ENCODE measurements at places on chromosomes 11 and 22. TPM values are rescaled to one million over a fixed set of nuclear protein-coding genes. Genes with fewer than 3 reads are reported as not detected.
A peak's percentile ranks its signal among the peaks of the same experiment; 100 is the strongest.

DBX1 gene
- total RNA-seq, result not detected

MOV10L1 gene
- total RNA-seq, result 0.29 TPM

SYCE3 gene
- total RNA-seq, result not detected

HEPHL1 gene
- total RNA-seq, result 0.10 TPM

ZNF214 gene
- total RNA-seq, result 3.5 TPM

TMEM132A gene
- total RNA-seq, result 44.6 TPM

SLC16A8 gene
- total RNA-seq, result not detected

NAA40 gene
- total RNA-seq, result 10.8 TPM

CSF2RB gene
- total RNA-seq, result not detected

- DNase-seq, result peak; percentile 89
These were observed 7.3 kb downstream of the HEPHL1 start for GRCh38 chr11:94028436-94028835.

DNA sequence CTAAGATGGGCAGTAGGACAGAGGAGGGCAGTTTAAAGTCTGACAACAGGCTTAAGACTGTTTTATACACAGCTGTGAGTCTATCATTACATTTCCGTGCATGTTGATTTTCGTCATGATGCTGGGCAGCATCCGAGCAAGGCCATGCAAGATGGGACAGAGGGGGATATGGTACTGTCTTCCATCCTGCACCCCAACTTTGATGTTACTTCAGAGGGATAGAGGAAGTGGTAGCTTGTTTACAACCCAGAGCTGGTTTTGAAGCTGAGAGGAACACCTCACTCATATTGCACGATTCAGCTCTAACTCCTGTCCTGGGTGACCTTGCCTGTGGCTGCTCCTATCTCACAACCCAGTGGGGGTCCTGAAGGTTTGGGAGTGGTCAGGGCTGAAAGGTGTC, 3.0 kb upstream of the SORL1 start:
- DNase-seq, result no peak

DNA sequence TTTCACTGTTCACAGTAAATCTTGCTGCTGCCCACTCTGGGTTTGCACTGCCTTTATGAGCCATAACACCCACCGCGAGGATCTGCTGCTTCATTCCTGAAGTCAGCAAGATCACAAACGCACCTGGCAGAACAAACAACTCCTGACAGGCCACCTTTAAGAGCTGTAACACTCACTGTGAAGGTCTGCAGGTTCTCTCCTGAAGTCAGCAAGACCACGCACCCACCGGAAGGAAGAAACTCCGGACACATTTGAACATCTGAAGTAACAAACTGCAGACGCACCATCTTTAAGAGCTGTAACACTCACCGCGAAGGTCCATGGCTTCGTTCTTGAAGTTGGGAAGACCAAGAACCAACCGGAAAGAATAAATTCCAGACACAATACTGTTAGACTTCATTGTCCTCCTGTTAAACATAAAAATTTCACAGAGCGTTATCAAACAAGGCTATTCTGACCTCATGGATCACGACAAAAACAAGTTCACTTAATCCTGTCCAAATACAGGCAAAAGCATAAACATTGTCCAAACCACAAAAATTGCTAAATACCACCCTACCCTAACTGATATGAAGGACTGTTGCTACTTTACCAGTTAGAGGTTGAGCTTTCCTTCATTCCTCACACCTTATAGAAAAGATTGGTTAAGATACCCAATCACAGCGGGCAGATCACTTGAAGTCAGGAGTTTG, 3.0 kb upstream of the CCDC117 start:
- no peak for DNase-seq

GRCh38 chr22:45197606-45198462, 34.1 kb downstream of the NUP50 start:
- no peak for DNase-seq

GRCh38 chr11:1511937-1512496, 25.4 kb upstream of the MOB2 start:
- DNase-seq, result no peak

GRCh38 chr22:39214006-39214382, 30.8 kb downstream of the PDGFB start:
- DNase-seq, result no peak

DNA sequence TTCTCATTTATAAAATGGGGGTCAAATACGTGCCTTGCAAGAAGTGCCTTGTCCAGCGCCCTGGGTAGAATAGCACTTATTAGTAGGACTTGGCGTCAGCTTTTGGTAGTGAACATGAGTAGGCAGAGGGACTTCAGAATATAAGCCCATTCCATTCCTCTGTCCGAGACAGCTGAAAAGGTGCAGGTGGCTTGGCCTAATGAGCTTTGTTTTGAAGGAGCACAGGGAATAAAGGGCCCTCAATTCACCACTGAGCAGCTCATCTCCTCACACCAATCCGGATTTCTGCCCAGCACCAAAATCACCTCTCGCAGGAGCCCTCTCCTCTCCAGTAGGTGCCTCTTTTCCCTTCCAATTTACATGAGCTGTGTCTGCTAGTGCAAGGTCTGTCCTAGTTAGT, 91.2 kb downstream of the DSCAML1 start:
- no peak for DNase-seq

DNA sequence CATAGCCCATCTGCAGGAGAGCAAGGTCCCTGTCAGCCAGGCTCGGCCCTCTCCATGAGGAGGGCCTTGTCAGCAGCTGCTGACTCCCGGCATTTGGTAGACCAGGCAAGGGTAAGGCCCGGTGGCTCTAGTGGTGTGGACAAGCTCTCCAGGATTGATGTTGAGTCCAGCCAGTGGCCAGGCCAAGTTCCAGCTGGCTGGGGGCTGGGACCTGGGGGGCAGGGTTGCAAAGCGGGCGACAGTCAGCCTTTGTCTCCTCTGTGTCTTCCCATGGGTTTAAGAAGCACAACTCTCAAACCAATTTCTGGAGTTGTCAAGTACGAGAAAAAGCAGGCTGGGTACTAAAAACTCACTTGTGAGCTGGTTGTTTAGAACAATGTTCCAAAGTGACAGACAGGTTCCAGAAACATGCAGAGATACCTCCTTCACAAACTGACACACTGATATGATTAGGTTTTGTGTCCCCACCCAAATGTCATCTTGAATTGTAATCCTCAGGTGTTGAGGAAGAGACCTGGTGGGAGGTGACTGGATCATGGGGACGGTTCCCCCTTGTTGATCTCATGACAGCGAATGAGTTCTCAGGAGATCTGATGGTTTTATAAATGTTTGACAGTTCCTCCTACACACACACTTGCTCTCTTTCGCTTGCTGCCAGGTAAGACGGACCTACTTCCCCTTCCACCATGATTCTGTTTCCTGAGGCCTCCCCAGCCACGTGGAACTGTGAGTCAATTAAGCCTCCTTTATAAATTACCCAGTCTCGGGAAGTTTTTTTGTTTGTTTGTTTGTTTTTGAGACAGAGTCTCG, 52.3 kb upstream of the SERPIND1 start:
- DNase-seq, result no peak

- no peak for DNase-seq
These were observed 48.9 kb downstream of the APOL1 start for GRCh38 chr22:36301851-36302250.

- no peak for DNase-seq
These were observed 262.3 kb upstream of the CADM1 start for GRCh38 chr11:115766561-115766960.

DNA sequence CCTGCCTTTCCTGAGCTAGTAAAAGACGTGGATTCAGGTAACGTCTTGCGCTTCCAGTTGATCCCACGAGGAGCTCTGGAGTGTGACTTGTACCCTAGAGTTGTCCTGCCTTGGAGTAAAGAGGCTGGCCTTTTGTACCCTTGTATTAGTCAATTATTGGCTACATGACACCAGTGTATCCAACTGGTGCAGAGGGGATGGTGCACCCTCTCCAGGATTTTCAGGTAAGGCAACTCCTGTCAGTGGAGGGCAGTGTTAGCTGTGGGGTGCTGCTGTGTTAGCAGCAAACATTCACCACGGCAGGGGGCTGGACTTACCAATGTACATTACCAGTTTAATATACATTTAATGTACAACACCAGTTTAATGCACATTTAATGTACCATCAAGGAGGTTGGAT, 233.5 kb downstream of the MIAT start:
- DNase-seq, result no peak

DNA sequence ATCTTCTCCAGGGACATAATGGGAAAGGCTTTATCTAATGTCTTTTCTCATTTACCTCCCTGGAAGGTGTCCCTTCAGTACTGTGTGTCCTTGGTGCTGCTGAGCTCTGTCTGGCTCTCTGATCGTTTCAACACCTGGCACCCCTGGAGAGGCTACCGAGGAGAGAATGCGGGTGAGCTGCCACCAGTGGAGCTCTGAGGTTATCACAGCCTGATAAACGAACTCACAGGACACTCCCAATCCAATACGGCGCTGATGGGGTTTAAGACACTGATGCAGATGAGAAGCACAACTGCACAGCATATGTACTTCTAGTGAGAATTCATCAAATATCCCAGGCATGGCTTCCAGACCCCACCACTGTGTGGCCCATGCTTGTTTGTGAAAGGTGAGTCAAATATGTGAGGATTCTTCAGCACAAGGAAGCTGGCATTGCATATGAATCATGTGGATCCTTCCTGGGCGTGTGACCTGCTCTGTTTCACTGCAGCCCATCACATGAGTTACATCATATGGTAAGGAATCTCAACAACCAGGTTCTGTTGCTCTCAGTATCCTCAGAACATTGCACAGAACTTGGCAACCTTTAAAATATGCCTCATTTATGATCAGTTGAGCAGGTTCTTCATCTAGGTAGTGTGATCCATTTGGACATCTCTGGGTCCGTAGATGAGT, 34.8 kb upstream of the VWA5A start:
- no peak for DNase-seq

GRCh38 chr11:108983636-108984420, 319.0 kb downstream of the DDX10 start:
- DNase-seq, result peak; percentile 45

GRCh38 chr11:12717851-12718291, 43.6 kb downstream of the TEAD1 start:
- DNase-seq, result peak; percentile 83

DNA sequence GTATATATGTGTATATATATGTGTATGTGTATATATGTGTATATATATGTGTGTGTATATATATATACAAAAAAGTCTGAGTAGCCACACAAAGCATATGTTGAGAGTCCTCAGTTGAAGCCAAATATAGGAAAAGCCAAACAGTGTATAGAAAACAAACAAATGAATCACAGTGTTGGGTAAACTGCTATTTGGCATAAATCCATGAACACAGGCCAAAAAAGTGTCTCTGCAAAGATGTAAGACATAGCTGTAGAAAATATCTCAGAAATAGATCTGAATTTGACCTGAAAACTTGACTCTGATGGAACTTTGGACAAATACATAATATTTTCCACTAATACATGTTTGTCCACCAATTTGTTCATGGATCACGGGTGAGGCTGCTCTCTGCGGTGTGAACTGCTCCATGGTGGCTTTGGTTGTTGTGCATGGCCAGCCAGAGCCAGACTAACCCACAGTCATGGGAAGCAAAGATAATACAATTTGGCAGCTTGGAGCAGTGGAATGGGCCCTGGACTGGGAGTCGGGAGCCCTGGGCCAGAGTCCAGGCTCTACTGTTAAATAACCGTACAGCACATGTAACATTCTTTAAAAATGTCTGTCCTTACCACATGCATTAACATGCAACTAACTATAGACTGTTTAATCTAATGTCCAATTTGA, 76.9 kb upstream of the EED start:
- DNase-seq, result no peak

- DNase-seq, result no peak
These were observed 75.1 kb downstream of the LARGE2 start for GRCh38 chr11:45997599-45997998.

DNA sequence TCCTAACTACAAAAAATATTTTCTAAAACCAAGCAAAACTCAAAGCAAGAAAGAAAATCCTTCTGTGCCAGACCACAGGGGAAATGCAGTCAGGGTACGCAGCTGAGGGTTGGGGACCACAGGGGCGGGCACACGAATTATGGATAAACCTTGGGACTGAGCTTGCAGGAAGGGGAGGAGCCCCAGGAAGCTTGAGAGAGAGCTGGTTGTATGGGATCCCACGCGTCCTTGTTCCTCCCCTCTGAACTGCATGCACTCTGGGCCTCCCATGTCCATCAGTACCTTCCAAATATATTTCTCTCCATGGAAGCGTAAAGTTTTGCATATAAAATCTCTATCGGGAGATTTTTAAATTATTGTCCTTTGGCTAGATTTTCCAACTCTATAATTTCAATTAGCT, 673.4 kb downstream of the TBC1D22A start:
- DNase-seq, result no peak

GRCh38 chr22:29105468-29105867, 32.6 kb downstream of the KREMEN1 start:
- no peak for DNase-seq

DNA sequence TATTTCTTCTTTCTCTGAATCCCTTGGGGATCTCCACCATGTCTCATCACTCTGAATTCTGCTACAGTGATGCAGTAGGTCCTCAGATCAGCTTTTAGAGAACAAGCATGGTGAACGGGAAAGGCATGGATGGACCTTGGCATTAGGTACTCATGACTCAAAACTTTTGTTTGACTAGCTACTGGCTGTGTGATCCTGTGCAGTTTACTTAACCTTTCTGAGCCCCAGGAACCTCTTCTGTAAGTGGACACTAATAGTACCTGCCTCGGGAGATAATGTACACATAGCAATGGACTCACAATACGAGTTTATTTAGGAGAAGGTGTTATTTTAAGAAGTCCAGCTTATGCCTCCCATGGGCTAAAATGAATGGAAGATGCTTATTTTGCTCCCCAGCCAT, 184.7 kb upstream of the TBCEL start:
- no peak for DNase-seq

DNA sequence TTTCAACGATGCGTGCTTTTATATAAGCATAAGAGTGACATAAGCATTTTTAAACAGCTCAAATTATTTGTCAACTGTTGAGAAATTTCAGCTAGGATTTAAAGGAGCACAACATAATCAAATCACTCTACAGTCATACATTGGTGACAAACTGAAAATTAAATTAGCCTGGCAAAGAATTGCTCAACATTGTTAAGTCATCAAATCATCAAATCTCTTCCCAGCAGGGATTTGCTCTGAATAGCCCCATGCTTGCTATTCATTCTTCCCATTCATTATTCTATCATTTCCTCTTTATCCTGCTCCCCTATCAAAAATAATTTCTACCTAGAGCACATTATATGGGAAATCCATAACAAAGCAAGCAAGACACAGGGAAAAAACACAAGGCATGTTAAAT, 198.7 kb upstream of the LUZP2 start:
- no peak for DNase-seq

Data from RPMI7951 (cell line).